Frontal cortex (tissue), 4 donors: ENCODE measurements at places on chromosomes 13 and 19. TPM values are rescaled to one million over a fixed set of nuclear protein-coding genes. Genes with fewer than 3 reads are reported as not detected.

POMP gene
- 46.5 TPM for total RNA-seq

KLF1 gene
- 0.41 TPM for total RNA-seq

SPINT2 gene
- 104 TPM for total RNA-seq

ATP8B3 gene
- total RNA-seq: not detected

AMER2 gene
- 143 TPM for total RNA-seq

LPAR6 gene
- 7.3 TPM for total RNA-seq

ATP5F1D gene
- total RNA-seq: 11.0 TPM

CGB2 gene
- total RNA-seq: not detected

SEMA6B gene
- 33.0 TPM for total RNA-seq

PEX11G gene
- 1.2 TPM for total RNA-seq

CEACAM19 gene
- 0.82 TPM for total RNA-seq

CYP4F3 gene
- not detected for total RNA-seq

ZNF383 gene
- total RNA-seq: 16.3 TPM

MOB3A gene
- total RNA-seq: 9.4 TPM

FCHO1 gene
- 26.1 TPM for total RNA-seq

TM9SF2 gene
- 141 TPM for total RNA-seq

ZNF799 gene
- 7.3 TPM for total RNA-seq

ZNF729 gene
- total RNA-seq: not detected

COMP gene
- total RNA-seq: not detected

RFPL4A gene
- not detected for total RNA-seq

C5AR1 gene
- under 0.01 TPM for total RNA-seq

FCAR gene
- total RNA-seq: 0.41 TPM

BLOC1S3 gene
- total RNA-seq: 3.3 TPM

MBNL2 gene
- 26.5 TPM for total RNA-seq

TSKS gene
- not detected for total RNA-seq

OR4F17 gene
- total RNA-seq: not detected

OR10H1 gene
- not detected for total RNA-seq

IRGC gene
- not detected for total RNA-seq

COLGALT1 gene
- 17.1 TPM for total RNA-seq

PCDH20 gene
- 17.9 TPM for total RNA-seq

CRB3 gene
- total RNA-seq: 0.41 TPM
